Right kidney (tissue), 9 donors: ENCODE measurements at places on chromosomes 1 and 21.

- DNase-seq, result no peak
Measured at GRCh38 chr1:16158025-16158424, 2.2 kb upstream of the EPHA2 start.

- no peak for DNase-seq
Measured at GRCh38 chr1:213394837-213395236, 343.8 kb downstream of the RPS6KC1 start.

- DNase-seq, result no peak
Measured at GRCh38 chr1:174217248-174217647, 57.9 kb downstream of the RABGAP1L start.

GRCh38 chr1:40736085-40736531 lies 44.6 kb downstream of the NFYC start:
- no peak for DNase-seq

- DNase-seq, result no peak
Measured at GRCh38 chr1:10830961-10831668, 34.7 kb upstream of the CASZ1 start.

DNA sequence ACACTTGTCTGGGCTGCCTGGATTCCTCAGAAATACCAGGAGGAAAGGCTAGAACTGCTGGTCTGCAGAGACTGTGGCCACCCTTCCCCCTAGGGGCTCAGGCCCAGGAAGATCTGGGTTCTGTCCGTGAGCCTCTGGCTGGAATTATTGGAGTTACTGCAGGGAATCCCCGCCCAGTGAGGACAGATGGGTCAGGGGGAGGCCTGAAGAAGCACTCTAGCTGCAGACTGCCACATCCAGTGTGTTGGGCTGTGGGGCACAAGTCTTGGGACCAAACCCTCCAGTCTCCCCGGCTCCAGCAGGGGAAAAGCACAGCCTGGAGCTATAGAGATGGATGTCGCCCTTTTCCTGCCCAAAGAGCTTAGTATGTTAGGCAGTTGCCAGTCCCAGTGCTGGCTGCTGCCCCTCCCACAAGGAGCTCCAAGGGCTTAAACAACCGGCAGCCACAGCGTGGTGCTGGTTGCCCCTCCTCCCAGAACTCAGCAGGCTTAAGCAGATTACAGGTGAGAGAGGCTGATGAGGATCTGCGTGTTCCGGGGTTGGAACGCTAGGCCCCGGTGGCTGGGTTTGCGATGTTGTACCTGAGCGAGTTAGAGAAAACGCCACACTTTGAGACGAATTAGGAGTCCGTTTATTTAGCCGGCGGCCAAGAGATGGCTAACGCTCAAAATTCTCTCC lies 255.5 kb upstream of the LRRC7 start:
- DNase-seq, result no peak

DNA sequence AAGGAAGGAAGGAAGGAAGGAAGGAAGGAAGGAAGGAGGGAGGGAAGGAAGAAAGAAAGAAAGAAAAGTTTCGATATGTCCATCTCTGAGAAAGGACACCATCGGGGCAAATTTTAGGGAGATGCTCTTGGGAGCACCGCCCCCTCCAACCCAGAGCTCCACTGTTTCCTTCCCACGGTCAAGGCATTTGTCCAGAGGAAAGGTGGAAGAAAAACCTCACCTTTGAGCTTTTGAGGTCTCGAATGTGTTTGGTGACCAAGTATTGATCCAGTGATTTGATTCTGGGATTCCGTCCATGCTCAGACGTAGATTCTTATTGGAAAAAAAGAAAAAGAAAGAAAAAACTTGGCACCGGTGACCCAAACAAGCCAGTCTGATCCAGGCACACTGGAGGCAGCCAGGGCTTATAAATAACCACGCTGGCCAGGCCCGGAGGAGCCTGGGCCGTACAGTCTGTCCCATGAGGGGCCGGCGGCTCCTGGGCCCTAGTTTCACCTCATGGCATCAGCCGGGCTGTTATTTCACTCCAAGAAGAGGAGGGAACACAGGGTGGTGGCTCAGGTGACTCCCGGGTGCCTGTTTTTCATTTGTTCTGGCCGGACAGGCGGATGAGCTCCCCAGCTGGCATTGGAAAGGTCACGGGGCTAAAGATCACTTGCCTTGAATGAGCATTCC lies 36.1 kb upstream of the SLC25A33 start:
- no peak for DNase-seq

DNA sequence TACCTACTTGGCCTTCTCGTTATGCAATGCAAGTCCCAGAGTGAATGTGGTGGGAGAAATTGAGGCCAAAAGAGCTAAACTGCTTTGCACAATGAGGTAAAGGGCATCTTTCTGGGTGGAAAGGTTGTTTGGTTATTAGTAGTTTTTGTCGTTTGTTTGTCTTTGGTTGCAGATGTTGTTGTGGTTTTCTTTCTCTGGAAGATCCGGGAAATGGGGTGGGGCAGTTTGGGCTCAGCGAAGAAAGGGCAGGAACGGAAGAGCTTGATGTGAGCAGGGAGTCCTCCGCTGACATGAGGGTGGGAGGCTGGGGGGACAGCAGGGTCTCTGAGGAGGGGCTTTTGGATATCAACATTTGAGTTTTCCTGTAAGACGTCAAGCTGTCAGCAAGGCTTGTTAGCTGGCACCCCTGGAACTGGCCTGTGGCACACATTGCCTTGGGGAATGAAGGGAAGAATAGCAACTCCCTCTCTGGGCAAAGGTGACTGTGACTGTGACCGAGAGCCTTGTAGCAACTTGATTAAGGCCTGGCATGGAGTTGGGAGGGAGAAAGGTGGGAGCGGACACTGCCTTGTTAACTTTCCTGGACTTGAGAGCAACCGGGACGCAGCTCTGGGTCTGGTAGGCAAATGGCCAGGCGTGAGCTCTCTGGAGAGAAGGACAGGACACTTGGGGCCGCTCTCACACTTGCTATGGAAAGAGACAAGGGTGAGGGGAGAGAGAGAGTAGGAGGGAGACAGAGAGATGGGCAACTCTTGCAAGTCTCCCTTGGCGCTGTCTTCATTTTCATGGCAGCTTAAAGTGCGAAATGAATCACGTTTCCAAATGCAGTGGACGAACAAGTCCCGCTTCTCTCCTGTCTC lies 15.4 kb upstream of the OPRD1 start:
- no peak for DNase-seq

DNA sequence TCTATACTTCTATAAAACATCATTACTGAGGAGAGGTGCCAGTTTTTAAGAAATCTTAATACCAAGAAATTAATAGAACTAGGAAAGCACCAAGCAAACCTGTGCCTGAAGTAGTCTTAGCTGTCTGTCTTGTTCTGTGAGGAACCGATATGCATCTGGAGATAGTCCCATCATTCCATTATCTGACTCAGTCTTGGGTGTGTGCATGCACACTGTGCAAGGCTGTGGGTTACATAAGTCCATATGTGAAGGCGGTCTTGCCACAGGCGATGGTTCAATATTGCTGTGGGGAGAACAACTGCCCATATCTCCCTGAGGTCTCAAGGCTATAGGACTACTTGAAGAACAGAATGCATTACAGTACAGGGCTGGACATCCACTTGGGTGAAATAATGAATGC lies 33.8 kb downstream of the STIL start:
- DNase-seq, result no peak

DNA sequence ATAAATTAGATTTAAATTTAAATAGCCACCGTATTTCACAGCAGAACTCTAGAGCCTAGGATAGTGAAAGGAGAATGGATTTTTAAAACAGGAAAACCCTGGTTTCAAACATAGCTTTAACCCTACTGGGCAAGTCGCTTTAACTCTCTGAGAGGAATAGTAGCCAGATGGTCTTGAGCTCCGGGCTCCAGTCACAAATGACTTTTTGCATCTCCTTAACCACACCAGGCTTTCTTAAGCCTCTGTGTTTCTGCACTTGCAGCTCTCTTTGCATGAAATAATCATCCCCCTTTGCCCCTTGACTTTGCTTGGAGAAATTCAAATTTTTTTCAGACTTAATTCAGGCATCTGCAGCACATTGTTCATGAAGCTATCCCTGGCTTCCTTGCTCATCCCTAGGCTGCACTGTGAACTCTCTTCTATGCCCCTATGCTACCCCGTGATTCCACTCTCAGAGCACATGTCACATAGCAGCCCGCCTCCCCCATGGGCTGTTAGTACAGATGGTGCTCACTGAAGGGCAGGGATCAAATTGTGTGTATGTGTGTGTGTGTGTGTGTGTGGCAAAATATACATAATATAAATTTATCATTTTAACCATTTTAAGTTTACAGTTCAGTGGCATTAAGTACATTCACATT lies 68.8 kb upstream of the DAB1 start:
- DNase-seq, result no peak

DNA sequence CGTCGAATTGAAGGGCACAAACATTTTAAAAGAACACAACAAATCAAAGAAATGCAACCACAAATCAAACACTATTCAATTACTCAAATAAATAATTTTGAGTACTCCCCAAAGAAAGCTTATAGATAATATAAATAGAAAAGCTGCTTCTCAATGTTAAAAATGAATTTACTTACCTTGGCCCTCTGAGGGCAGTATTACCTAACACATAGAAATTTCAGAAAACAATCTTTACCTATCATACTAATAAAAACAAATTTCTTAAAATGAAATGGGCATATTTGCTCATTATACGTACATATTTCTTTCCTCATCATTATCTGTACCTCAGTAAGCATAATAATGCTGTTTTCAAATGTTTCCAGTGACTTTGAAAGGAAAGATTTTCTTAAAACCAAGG lies 141.8 kb downstream of the AKT3 start:
- DNase-seq, result no peak

DNA sequence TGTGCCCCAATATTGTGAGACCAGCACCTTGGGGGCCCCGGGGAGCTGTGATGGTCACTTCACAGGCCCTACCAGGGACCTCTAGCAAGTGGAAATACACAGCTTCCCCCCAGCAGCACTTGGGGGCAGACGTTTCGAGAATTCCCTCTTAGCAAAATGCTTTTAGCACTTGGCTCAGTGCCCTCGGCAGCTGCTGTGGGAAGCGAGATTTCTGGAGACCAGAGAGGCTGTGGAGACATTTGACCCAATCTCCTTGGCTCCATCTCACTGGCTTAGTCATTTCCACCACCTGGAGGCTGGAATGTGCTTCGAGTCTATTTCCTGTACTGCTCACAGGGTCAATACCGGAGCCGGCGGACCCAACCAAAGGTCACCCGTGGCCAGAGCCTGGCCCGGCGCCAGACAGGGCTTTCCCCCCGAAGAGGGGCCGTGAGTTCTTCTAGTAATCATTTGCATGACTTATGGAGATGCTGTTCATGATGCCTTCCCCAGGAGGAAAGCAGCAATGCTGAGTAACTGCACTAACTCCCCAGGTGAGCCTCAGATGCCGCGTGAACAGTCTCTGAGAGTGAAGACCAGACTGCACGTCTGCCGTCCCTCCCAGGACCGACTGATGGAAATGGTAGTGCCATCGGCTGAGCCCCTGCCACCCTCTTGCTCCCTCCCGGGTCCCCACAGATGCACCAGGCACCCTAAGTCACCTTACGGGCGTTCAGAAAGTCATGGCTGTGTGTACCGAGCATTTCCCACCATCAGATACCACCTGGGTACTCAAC lies 4.4 kb upstream of the C2CD2 start:
- DNase-seq, result no peak

DNA sequence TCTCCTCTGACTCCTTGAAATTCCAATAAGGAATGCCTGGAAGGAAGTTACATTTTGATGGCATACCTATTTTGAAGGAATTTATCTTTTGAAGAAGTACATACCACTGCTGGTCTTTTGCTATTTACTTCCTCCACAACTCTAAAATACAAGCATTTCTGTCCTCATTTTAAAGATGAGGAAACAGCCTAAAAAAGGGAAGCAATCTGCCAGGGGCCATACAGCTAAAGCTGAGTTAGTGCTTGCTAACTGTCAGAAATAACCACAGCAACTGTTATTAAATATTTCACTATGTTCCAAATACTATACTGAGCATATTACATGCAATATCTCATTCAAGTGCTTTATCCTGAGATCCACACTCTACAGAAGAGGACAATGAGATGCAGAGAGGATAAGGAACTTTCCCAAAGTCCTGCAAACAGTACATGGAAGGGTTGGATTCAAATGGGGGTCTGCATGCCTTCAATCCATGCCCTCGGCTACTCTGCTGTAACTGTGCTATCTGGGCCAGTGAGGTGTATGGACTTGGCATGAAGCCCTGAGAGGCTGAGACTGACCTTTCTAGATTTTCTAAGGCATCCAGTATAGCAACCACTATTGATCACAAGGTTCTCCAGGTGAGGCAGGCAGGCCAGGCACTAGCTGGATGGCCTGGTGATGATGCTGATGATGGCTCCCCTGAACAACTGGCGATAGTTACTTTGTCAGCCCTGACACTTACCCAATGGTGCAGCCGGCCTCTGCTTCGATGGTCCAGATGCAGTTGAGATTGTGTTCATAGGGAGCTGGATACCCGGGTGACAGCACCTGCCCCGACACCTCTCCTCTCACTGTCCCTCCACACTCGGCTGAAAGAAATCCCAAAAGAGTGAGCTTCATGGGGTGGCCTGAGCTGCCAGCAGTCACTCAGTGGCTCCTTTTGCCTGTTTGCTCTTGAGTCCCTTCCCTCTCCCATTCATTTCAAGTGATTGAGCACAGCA lies 171.4 kb upstream of the HMGB4 start:
- DNase-seq, result no peak

DNA sequence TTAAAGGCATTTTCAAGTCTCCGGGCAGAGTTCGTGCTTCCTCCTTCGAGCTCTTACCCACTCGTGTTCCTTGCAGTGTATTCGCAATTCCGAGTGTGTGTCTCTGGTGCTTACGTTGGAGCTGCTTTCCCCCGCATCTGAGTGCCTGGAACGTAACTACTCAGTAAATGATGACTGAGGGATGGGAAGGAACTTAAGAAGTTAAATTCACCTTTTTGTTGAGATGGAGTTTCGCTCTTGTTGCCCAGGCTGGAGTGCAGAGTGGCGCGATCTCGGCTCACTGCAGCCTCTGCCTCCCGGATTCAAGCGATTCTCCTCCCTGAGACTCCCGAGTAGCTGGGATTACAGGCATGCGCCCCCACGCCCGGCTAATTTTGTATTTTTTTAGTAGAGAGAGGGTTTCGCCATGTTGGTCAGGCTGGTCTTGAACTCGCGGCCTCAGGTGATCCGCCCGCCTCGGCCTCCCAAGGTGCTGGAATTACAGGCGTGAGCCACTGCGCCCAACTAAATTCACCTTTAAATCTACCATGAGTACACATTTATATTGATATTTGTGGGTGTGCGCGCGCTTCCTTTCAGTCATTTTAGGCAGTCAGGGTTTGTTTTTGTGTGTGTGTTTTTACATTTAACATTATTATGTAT lies 837 bp downstream of the NDUFS5 start:
- DNase-seq, result no peak

DNA sequence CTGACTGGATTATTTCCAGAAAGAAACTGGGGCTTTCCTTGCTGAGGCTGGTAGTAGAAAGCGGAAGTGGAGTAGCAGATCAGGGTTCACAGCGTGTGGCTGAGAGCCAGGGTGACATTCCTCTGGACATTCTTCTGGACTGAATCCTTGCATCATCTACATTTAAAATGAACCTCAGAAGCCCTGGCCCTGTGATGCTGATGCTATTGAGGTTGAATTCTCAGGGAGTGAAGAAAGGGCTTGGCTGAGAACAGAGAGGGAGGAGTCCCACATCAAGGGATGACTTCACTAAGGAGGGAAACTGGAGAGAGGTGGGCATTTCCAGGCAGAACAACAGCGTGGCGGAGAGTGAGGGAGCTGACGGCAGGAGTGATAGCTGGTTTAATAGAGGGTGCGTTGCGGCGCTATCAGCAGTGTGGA lies 102.3 kb upstream of the LMO4 start:
- peak; percentile 32 for DNase-seq
